Skeletal muscle cell (primary cell): ENCODE measurements at places on chromosomes 2 and 18.

DNA sequence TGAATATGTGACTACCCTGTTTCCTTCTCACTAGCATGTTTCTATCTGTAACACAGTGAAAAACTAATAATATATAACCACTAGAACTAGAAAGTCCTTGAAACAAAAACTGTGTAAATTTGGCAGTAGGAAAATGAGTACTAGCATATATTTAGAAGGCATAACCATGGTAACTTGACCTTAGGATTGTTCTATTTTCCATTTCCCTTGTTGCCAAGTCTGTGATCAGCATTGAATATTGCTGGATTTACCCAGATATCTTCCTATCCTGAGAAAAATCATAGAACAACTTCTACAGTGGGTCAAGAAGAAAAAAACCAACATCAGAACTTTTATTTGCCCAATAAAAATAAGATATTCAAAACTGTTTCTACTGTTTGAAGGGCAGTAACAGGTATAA is 563.9 kb upstream of the NRXN1 start:
- DNase-seq, result no peak

GRCh38 chr2:201500534-201500933 is 49.0 kb downstream of the STRADB start:
- DNase-seq, result peak; percentile 19

DNA sequence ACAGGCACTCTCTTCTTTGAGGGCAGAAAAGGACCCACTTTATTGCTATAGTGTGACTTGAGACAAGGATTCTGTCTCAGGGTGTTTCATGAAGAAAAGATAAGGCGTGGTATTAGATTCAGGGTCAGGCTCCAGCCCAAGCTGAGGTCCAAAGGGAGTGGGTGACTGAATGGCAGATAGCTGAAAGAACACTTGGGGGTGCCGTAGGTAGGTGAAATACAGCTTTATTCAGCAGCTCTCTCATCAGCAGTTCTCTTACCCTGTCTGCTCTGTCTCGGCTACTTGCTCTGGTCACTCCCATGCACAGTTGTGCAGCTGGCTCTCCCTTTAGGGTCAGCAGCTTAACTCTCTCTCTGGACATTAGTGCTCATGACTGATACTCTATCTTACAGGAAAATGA is 379.9 kb downstream of the LPIN1 start:
- DNase-seq, result no peak

DNA sequence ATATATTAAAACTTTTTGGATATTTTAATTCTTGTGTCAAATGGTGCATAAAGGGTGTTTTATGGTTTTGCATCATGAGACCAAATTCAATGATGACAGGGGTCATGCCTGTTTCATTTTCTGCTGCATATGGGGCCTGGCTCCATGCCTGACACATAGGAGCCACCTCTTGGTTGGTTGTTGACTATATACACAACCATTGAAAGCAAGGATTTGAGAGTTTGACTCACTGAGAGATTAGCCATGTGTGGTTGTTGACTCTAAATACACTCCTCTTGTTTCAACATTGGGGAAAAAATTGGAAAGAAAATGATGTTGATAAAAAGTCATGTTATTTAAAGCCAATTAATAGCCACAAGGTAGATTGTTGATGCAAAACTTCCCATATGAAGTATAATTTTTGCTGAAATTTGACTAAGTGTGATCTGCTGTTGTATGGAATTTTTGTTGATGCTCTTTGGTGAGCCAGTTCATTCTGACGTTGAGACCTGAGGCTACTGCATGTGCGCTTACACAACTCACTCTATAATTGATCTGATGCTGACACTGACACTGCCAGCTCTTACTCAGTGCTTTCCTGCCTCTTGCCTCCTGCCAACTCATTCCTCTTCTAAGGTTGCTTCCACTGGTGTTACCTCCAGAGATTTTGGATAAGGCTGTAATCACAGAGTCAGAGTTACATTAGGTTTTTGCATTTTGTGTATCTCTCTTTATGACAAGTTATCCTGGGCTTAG is 446.2 kb upstream of the SLC14A2 start:
- peak; percentile 88 for DNase-seq

GRCh38 chr18:49893036-49893435 is 79.7 kb upstream of the ACAA2 start:
- no peak for DNase-seq

GRCh38 chr2:15560988-15561573 is at the start of gene NBAS:
Gene NBAS (minus strand): TSS chr2:15561334. CDS start chr2:15561304, 30 bp downstream.
- DNase-seq, result peak; percentile 61

DNA sequence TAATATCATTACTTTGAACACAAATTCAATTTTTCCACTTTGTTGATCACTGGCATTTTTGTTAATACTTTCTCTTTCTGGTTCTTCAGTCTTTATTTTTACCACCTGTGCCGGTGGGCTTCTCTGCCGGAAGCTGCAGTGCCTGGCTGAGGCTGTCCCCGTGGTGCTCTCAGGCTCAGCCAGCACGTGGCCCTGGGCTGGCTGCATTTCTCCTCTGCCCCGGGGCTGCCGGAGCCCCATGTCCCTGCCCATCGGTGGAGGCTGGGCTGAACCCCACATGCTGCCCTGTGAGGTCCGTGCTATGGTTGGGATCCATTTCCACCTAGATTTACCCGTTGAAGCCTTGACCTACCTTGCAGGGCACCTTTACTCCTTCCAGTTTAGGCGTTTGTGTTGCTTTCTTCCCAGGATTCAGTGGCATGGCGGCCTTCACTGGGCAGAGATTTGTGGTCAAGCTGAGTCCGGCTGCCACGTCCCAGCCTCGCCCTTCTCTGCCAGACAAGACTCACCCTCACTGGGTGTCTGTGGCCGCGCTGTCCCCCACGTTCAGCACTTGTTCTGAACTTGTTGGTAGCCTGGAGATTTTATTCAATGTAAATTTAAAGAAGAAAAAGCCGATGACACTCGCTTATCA is 12.8 kb upstream of the TMEM18 start:
- DNase-seq, result no peak

- DNase-seq, result peak; percentile 91
Measured at GRCh38 chr18:76565238-76566173, 70.5 kb upstream of the ZNF516 start.

DNA sequence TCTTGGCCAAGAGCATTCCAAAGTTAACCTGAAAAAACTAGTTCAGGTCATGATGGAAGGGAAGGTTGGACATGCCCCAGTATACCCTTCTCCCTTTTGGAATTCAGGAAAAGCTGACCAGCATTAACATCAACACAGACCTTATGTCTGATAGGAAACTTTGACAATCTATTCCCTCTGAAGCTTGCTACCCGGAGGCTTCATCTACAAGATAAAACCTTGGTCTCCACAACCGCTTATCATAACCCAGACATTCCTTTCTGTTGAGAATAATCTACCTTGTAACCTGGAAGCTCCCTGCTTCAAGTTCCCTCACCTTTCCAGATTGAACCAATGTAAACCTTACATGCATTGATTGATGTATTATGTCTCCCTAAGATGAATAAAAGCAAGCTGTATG is 24.7 kb upstream of the IL37 start:
- DNase-seq, result no peak

- no peak for DNase-seq
Measured at GRCh38 chr2:190714958-190715357, 66.1 kb downstream of the NAB1 start.

- peak; percentile 13 for DNase-seq
Measured at GRCh38 chr2:197740200-197740599, 35.0 kb downstream of the MARS2 start.

- no peak for DNase-seq
Measured at GRCh38 chr2:212832211-212833195, 293.9 kb upstream of the ERBB4 start.

GRCh38 chr18:22641958-22642357 is 224.2 kb upstream of the CTAGE1 start:
- no peak for DNase-seq

- DNase-seq, result no peak
Measured at GRCh38 chr2:16625201-16625729, 40.4 kb downstream of the CYRIA start.

DNA sequence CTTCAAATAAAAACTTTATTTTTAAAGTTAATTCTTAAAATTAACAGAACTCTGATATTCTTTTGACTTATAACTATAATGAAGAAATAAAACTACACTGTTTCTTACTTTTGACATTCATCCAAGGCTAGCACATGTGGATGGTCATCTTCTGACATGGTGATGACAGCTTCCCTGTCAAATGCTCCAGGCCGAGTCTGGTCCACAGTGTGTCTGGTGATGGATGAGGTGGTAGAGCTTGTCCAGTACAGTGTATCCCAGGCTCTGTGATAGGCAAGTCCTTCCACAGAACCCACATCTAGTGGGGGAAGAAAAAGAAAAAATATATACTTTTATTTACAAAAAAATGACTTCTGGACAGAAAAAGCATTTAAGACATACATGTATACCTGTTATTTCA is 1529.5 kb downstream of the LRP1B start:
- DNase-seq, result peak; percentile 57

DNA sequence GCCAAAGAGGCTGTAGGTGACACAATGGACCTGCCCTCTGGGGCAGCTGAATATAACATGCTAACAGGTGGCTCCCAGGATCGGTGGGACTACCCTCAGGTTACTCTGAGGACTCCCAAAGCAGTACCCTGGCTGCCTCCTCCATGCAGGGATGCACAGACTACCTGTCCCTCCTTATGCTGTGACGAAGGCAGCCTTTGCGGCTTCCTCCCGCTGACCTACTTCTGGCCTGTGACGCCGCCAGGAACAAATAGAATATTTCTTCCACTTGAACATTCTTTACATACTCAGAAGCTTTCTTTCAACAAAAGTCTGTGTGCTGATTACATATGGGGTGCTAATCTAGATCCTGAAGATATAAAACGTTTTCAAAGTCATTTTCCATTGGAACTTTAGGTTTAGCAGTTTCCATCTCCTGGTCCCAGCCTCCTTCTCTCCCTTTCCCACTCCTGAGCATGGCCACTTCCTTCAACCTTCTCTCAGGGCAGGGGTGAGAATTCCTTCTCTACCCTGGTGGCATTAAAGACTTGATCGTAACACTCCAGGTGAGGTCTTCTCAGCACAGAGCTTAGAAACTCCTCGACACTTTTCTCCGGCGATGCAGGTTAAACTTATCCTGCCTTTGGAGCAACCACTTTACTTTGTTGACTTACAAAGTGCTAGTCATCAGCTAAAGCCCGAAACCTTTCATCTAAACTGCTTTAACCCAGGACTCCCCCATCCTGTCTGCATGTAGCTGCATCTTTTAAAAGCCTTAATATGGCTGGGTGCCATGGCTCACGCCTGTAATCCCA is 58.9 kb upstream of the STK17B start:
- no peak for DNase-seq

GRCh38 chr2:24083567-24084385 is 858 bp downstream of the TP53I3 start:
- peak; percentile 53 for DNase-seq

DNA sequence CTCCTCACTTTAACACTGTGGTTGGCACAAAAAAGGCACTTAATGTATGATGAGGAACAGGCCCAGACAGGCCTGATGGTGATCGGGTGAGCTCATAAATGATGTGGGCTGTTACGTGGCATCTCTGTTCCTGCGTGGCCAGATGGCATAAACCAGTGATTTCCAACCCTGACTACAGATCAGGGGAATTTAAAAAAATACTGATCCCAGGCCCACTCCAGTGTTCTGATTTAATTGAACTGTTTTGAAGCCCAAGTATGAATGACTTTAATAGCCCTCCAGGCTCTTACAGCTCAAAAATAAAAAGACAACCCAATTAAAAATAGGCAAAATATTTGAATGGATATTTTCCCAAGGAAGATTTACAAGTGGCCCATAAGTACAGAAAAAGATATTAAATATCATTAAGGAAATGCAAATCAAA is 48.2 kb downstream of the LIPG start:
- no peak for DNase-seq

DNA sequence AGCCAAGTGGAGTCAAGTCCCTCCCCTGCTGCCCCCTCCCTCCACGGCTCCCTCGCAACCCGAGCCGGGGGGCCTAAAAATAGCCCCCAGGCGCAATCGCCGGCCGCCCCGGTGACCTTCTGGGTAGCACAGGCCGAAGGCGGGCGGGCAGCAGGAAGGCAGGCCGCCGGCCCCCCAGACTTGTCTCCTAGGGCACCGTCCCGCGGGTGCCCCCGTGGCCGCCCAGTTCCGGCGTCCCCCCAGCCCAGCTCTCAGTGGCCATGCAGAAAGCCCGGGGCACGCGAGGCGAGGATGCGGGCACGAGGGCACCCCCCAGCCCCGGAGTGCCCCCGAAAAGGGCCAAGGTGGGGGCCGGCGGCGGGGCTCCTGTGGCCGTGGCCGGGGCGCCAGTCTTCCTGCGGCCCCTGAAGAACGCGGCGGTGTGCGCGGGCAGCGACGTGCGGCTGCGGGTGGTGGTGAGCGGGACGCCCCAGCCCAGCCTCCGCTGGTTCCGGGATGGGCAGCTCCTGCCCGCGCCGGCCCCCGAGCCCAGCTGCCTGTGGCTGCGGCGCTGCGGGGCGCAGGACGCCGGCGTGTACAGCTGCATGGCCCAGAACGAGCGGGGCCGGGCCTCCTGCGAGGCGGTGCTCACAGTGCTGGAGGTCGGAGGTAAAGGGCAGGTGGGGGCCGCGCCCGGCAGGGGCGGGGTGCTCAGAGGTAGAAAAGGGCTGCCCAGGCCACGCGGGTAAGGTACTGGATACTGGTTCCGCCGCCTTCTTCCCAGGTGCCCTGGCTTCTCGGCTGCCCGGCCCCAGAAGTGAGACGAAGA is at the start of gene SPEG:
Gene SPEG (plus strand): TSS at position 126 of the 808 bp plus-strand sequence. CDS start 135 bp downstream, at position 261.
- no peak for DNase-seq

DNA sequence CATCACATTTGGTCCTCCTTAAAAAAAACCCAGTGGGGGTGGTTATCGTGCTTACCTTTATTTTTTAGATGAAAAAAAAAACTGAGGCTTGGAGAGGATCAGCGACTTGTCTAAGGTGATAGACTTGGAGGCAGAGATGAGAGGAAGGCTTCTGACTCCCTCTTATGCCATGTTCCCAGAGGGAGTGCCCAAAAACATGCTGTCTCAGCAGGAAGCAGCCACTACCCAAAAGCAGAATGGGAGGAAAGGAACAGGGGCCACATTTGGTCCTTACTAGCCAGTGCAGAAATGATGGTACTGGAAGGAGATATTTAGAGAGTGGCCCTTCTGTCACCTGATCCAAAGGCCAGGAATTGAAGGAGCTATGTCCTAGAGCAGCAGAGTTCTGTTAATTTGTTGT is 118.4 kb downstream of the B3GNT2 start:
- DNase-seq, result no peak

- peak; percentile 13 for DNase-seq
Measured at GRCh38 chr2:197011801-197012641, 85.5 kb upstream of the PGAP1 start.

GRCh38 chr2:117942551-117942950 is 71.3 kb downstream of the CCDC93 start:
- DNase-seq, result no peak

GRCh38 chr2:186909095-186909494 is 60.1 kb upstream of the ZSWIM2 start:
- DNase-seq, result no peak

GRCh38 chr2:150735894-150736498 is 248.5 kb upstream of the RND3 start:
- DNase-seq, result no peak

- no peak for DNase-seq
Measured at GRCh38 chr2:205739620-205740019, 57.3 kb downstream of the NRP2 start.

DNA sequence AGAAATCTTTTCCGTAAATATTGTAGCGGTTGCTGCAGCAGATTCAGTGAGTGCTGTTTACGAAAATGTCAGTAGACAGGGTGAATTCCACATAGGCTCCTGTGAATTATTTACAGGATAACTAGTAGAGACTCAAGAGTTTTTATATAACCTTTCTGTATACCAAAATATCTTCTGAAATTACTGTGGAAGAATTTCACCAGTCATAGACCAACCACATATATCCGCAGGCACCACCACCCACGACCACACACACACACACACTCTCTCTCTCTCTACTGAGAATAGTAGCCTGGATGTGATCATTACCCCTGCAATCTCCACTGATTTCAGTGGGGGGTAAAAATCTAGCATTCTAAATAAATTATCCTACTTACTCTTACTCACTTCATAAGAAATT is 341.8 kb downstream of the RBM43 start:
- DNase-seq, result peak; percentile 20
